NCI-H524 (cell line): ENCODE measurements at places on chromosomes 4 and X.

DNA sequence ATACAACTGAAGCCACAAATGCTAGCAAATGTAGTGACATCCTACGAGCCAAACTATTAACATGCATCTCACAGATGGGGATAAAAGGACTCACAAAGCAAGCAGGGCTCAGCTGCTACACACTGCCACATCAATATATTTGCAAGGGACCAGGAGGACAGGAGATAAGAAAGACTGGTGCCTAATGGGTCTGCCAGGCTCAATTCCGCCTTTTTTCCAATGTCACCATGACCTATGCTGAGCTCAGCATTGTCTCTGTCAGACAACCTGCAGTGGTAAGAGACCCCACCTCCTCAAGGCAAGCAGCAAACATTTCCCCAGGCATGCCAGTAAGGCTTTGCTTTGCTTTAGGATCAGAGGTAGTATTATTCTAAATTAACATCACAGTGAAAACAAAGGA, 435 bp downstream of the DCX start:
- DNase-seq: peak; percentile 55

DNA sequence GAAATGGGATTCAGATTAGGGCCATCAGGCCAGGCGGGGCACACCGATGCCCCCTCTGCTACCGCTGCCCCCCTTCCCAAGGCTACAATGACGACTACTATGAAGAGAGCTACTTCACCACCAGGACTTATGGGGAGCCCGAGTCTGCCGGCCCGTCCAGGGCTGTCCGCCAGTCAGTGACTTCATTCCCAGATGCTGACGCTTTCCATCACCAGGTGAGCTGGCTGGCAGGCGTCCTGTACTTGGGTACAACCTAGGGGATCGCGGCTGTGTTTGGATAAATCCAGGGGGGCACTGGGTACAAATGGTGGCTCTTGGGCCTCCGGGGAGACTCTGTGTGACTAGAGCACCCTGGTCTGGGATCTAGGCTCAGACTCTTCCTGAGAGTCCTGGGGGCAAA, 1.1 kb downstream of the EMD start:
- no peak for DNase-seq

- DNase-seq: no peak
Measured at GRCh38 chr4:88967883-88968331, 89.1 kb downstream of the FAM13A start.

DNA sequence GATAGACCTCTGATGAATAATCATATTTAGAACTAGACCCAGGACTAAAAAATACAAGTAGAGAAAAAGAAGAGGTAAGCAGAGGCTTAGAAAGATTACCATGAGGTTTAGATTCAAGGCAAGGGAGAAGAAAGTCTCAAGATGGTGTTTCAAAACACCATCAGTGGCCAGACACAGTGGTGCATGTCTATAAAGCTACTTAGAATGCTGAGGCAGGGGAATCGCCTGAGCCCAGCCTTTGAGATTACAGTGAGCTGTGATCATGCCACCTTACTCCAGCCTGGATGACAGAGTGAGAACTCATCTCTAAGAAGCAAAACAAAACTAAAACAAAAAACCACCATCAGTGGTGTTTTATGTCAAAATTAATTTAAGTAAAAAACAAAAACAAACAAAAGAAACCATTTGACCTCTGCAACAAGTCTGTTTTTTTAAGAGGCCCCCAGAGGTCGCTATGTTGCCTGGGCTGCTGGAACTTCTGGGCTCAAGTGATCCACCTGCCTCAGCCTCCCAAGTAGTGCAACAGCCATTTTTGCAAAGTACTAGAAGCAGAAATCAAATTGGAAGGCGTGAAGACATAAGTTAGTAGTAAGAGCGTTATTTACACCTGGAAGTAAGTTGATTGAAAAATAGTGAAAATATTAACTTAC, 784.3 kb downstream of the ADGRL3 start:
- no peak for DNase-seq

DNA sequence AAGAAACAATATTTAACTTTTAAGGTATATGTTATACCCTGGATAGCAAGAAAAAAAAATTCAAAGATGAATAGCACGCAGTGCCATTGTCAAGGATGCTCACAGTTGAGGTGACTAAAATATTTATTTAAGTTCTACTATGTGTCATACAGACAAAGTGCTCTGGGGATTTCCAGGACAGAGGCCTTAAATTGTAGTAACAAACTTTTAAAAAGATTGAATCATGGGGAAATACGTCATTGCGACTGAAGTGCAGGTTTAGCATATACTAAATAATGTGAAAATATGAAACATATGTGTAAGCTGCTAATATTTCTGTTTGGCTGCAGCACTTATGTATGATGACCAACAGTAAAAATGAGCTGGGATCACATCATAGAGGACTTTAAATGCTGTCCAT, 748.0 kb upstream of the PCDH7 start:
- DNase-seq: no peak

- no peak for DNase-seq
Measured at GRCh38 chr4:5995901-5996623, 22.2 kb downstream of the C4orf50 start.

GRCh38 chr4:187357821-187358220, 634.2 kb upstream of the FAT1 start:
- DNase-seq: no peak

- peak; percentile 80 for DNase-seq
Measured at GRCh38 chr4:25914670-25915352, 791 bp downstream of the SMIM20 start.

DNA sequence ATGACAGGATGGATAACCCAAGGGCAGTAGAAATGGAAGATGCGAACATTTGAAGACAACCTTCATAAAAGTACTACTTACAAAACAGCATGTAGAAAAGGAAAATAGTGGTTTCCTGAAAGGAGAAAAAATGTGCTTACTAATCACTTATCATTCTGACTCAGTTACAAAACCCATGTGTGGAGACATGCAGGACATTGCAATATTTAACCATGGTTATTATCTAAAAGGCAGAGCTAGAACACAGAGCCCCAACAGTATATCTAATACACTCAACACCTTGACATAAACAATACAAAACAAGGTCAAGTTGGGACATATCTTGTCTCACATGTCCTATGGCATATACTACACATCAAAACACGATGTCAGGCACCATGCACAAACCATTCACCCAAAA, 55.9 kb downstream of the EIF4E start:
- DNase-seq: no peak

DNA sequence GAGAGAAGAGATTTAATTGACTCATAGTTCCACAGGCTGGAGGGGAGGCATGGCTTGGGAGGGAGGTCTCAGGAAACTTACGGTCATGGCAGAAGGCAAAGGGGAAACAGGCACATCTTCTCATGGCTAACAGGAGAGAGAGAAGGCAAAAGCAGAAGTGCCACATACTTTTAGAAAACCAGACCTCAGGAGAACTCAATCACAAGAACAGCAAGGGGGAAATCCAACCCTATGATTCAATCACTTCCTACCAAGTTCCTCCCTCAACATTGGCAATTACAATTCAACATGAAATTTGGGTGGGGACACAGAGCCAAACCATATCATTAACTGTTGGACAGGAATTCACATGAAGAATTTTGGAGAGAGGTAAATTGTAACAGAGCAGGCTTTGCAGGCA, 485.3 kb upstream of the PITX2 start:
- no peak for DNase-seq

DNA sequence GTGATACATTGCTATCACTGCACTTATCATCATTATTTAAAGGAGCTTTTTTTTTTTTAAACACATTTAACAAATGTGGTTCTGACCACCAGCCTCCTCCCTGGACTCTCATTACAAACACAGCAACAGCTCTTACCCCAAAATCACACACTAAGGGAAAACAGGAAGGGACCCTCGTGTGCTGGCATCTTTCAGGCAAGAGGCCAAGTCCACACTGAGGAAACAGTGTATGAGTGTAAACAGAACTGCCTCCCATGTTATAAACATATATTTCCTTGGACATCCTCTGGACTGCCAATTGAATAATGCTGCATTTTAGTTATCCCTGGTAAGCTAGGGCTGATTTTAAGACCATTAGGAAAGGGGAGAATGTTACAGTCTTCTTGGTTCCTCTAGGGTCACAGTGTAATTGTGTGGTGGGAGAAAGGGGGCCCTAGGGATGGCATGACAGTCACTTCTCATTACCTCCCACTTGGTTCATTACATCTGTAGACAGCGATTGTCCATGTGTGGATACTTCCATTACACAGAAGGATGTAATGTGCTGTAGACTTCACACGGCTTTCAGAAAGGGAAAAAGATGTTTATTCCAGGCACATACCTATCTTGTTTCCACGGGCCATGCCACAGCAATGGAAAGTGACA, 244.6 kb upstream of the TET2 start:
- no peak for DNase-seq

DNA sequence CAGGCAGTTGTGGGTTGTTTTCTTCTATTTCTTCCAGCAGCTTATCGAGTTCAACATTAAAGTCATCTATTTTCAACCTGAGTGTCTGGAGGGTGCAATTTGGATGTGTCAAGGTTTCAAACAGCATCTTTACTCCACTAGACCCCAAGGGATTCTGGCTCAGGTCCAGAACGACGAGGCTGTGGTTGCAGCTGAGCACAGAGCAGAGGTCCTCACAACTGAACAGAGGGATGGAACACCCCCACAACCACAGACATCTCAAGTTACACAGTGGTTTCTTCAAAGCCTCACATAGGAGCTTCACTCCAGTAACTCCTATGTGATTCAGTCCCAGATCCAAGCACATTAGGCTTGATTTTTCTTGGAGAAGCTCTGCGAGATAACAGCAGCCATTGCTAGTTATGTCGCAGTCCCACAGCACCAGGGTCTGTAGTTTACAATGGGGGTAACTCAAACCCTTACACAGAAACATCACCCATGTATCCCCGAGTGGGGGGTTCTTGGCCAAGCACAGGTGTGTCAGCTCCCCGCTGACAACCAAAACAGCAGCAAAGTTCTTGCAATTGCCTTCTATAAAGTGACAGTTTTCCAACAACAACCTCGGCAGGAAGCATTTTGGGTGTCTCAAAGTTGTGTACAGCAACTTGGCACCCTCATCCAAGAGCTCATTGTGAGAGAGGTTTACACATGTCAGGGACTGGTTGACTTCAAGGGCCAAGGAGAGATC, 2.8 kb downstream of the NLRP2B start:
- no peak for DNase-seq

DNA sequence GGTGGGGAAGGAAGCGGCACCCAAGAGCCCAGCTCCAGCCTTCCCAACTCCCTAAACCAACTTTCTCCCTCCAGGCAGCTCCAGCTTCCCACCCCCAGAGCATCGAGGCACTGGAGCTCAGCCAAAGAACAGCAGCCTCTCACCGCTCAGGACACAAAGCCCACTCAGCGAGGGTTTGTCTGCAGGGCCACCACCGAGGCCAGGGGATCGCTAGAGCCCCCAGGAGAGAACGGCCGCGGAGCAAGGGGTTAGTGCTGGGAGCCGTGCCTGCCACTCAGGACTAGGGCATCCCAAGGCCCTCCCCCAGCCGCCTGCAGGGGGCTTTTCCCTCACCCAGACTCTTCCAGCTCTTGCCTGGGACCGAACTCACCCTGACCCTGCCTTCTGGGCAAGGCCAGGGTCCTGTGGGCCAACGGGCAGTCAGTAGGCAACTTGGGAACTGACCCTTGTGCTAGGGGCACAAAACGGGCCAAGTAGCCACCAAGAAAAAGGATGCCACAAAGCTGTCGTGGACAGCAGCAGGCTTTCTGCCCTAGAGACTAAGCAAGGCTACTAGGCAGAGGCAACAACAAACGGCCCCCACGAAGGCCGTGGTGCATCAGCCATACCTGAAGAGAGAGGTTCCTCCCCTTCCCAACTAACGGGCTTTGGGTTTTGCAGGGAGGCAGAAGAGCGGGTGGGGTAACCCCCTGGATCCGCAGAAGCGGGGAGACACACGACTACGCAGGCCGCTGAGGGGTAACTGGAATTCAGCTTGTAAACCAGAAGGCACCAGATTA, 2.3 kb downstream of the HCFC1 start:
- DNase-seq: no peak

GRCh38 chr4:7828793-7829301, 110.8 kb downstream of the AFAP1 start:
- DNase-seq: no peak

DNA sequence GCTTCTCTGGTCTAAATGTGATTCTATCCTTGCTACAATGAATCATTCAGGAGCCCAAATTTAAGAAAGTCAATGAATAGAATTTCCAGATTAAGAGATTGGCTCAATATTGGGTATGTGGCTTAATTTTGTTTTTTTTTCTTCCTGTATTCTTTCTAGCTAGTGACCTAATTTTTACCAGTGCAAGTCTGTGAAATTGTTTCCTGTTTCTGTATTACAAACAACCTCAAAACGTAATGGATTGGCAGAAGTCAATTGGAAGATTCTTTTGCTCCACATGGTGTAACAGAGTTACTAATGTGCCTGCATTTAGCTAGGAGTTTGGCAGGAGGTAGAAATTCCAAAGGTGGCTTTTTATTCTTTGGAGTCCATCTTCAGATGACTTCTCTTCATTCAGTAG, 17.6 kb downstream of the DYNLT3 start:
- DNase-seq: no peak

DNA sequence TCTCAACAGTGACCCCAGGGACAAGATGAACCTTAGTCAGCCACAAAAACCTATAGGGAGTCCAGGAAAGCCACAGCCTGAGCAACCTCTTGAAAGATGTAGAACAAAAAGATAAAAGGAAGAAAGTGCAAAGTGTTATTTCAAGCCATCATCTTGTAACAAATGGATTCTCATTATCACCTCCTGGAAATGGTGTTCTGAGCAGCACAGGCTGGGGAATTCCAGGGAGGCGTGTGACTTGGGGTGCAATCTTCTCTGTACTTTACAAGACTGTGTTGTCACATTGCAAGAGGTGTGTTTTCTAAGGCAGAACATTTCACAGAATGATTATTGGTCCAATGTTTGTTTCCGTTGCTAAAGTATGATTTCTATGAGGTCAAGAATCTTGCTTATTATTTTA, 214.0 kb downstream of the DHRSX start:
- DNase-seq: no peak

DNA sequence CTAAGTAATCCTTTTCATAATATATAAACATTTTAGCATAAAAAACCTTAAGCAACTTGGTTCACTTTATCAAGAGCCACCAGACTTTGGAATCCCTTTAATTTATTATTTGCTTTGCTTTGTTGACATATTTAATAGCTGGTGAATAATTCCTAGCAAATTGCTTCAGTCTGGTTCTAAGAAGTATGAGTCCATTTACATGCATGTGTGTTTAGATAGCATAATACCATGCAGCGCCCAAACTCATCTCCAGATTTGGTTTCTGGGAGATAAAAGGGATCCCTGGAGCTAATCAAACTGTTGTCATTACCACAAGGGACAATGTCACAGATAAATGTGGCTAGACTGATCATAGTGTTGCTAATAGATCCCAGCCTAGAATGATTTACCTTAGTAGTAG, 111.8 kb downstream of the TMEM144 start:
- DNase-seq: no peak
